Transverse colon (tissue), 4 donors: ENCODE measurements at places on chromosomes 11 and 22.

DNA sequence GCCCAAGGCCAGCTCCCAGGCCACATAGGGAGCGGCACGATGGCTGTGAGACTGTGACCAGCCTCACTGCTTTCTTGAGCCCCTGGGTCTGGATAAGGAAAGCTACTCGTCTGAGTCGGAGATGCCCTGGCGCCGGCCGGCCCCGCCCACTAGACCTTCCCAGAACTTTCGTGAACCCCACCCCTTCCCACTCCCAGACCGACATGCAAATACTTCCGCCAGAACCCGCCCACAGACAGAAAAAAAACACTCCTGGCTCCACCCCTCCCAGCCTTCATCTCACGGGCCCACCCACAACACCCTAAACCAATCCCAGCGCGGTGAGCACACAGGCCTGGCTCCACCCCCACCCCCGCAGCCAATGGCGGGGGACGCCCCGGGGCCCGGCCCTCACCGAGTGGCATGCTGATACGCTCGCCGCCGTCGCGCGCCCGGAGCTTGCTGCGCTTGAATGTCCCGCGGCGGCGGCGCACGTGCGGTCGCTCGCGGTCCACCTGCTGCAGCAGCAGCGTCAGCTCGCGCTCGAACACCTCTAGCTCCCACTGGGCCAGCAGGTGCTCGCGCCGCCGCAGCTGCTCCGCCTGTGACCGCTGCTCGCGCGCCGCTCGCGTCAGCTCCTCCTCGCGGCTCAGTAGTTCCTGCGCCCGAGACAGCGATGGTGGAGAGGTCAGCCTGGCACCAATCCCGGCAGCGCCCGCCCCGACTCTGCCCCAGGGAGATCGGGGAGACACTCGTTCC, 7.0 kb downstream of the MAP3K11 start:
- DNase-seq = peak; percentile 91

DNA sequence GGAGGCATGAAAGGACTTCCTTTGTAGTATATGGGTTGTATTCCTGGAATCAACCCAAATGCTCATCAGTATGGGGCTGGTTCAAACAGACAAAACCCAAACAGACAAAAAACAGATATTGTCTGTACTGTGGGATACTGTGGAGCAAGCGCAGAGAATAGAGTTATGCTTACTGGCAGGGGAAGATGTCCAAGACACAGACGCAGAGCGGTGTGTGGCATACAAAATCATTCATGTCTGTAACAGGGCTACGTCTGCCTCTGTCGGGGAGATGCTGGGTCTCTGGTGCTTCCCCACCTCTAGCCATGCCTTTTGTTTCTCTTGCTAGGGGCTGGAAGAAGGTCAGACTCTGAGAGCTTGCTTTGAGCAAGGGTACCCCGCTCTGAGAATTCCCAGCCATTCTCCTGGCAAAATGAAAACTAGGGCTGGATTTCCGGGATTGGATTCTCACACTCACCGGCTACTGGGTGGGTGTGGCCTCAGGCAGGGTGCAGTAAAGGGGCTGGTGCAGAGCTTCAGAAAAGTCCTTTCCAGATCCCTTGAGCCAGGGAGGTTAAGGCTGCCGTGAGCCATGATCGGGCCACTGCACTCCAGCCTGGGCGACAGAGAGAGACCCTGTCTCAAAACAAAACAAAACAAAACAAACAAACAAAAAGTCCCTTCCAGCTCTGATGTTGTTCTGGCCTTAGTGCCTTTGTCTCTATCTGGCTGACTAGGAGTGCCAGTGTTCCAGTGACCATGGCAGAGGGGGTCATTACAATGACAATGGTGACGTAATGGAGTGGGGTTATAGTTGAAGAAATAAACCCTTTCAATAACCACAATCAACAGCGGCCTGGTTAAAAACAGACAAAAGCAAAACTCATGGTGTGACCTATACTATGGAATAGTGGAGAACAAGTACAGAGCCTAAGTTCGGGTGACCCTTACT, 2.9 kb upstream of the ABCC8 start:
- DNase-seq = peak; percentile 41

DNA sequence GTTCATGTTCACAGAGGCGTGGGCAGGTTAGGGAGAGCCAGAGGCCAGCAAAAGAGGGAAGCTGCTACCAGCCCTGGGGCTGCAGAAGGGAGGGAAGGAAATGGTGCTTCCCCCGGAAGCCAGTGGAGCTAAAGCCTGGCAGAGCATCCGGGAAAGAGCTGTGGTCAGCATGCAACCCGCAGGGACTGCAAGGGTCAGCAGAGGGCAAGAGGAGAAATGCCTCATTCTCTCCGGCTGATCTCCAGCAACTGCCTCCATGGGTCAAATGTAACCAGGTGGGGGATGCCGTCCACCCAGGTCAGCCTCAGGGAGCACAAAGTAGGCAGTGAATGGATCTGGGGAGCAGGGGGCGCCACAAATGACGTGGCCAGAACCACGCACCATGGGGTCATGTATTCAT, 36.9 kb upstream of the PRR5 start:
- DNase-seq = peak; percentile 32

DNA sequence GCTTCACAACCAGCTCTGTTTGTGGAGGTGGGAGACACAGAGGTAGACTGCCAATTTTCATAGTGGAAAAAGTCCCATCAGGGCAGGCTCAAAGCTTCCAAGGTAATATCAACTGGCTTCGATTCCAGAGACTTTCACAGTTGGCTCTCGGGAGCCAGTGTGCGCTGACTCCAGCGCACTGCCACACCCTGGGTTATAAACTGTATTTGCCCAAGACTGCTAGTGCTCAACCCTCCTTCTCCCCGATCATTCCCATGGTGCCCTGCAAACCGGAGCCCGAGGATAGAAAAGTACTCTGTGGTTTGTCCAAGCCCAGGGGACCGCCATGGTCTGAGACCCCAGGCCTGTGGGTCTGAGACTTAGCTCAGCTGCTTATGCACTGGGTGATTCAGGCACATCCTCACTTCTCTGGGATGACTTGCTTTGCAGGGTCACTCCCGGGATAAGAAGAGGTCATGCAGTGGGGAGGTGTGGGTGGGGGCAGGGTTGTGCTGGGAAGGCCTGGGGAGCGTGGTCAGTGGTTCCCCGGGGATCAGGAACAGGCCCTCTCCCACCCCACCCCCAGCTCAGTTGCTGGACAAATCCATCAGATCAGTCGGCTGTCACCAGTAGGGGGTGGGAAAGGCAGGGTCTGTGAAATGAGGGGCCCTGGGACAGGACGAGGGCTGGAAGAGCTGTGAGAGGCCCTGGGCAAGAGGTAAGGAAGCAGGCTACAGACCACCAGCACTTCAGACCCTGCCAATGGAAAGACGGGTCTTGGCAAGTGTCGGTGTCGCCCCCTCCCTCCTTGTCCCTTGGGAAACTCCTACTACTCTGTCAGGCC, 26.7 kb upstream of the PICK1 start:
- DNase-seq = peak; percentile 51

DNA sequence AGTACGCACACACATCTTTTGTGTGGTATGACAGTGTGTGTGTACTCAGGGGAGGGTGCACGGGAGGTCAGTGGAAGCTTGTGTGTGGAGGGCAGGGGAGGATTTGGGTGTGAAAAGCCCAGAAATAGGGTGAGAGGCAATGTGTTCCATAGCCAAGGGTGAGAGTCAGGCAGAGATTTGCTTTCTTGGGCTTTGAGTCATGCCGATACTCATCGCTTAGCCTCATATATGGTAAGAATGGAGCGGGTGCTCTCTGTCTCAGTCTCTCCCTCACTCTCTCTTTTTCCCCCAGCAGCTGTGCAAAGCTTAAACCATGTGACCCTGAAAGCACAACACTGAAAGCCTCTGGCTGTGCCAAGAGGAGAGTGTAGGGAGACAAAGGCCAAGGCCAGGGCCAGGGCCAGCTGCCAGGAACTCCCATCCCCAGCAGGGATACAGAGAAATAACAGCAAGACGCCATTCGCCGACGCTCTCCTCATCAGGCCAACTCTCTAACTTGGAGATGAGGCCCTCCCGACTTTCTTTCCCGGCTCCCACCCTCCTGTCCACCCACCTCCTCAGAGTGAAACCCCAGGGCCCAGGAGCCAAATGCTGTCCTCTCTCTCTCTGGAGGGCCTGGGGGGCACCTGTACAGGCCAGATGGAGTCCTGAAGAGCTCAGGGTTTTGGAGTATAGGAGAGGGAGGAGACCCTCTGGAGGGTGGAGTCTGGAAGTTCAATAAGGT, 20.3 kb upstream of the MICAL3 start:
- no peak for DNase-seq

- DNase-seq = peak; percentile 61
Measured at GRCh38 chr22:46672731-46673130, 52.5 kb downstream of the GRAMD4 start.

DNA sequence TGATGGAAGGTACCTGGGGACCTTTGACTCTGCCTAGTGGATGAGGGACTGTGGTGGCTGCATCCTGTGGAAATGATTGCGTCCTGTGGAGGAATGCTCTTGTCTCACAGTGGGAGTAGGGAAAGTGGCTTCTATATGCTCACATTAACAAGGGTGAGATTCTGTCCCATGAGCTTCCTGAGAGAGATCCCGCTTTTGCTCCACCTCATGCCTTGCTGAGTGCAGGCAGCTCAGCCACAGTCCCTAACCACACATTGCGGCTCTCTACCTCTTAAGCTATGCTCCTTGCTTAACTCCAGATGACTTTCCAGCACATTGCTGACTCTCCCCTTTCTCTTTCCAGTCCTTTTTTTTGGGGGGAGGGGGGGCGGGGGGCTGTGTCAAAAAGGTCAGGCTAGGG, 45.0 kb downstream of the TEAD1 start:
- DNase-seq = no peak

DNA sequence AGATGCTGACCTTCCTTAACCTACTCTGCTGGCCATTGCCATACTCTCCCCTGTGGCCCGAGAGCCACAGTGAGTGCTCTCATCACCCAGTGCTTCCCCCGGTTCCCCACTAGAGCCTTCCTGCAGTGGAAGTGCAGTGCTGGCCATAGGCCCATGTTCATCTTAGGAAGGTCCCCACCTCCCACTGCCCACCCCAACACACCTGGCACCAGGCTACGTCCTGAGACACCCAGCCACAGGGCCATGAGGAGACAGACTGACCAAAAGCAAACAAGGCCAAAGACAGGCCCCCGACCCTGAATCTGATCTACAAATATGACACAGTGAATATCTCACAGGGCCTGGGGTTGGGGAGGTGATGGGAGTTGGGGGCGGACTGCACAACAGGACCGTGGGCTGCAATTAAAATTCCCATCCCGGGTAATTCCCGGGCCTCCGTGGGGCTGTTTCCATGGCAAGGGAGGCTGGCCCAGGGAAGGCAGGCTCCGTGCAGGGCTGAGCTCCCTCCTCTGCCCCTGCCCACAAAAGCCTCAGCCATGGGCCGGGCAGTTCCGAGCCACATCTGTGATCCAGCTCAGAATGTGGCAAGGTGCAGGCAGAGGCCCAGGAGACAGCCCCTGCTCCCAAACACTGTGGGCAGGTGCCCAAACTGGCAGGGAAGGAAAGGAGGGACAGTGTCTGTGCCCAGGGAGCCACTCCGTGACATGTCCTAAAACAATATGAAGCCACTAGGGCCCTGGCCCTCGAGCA, 5.1 kb upstream of the CHST1 start:
- DNase-seq = no peak

- DNase-seq = peak; percentile 74
Measured at GRCh38 chr11:130434521-130435223, 6.3 kb upstream of the ADAMTS8 start.

- no peak for DNase-seq
Measured at GRCh38 chr22:46961591-46962295, 199.3 kb downstream of the TBC1D22A start.

- no peak for DNase-seq
Measured at GRCh38 chr11:10657308-10658271, 36.0 kb downstream of the IRAG1 start.

DNA sequence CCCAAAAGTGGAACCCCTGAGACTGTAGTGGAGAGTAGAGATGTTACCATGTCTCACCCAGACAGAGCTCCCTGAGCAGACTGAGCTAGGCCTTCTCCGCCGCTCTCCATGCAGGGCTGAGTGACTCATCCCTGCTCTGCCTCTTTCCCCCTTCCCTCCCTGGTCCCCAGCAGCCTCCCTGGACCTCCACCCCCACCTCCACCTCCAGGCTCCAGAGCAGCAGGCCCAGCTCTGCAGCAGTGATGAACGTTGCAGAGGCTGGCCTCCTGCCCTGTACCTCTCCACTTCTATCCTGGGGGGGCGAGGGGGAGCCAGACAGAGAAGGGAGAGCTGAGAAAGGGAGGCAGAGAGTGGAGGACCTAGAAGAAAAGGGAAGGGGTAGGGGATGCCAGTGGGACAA, 19.3 kb upstream of the ARAP1 start:
- DNase-seq = no peak
